Inflammatory macrophage treated with lipopolysaccharide for 1 hour (primary cell): ENCODE measurements at places on chromosomes 7 and 10.

DNA sequence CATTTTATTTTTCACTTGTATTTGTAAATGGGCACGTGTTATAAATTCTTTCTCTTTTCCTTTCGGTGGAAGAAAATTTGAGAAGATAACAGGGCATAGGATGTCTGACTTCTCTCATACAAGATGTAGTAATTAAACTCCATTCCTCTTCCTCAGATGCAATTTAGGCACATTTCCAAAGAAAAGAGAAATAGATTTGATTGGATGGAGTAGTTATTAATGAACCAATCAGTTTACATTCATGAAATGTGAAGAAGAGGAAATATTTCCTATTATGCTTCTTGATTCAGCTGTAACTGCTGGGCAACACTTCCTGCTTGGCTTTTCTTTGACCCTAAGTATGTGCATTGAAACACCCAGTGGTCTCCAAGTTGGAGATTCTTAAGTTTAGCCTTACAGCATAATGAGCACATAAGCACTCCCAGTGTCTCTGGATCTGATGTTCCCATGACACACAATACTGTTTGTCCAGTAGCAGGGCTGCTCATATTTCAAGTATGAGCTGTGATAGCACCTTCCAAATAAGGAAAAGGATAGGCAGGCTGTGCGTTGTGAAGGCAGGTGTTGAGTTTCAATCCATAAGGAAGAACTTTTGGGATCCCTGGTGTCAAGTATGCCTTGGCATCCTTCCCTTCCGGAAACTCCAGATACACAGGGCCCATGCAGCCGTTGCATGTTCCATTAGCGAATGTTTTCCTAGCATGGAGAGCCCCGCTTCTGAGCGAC, 33.4 kb upstream of the COBL start:
- no peak for DNase-seq

- DNase-seq = no peak
Measured at GRCh38 chr7:673681-674453, 52.6 kb upstream of the DNAAF5 start.

- DNase-seq = no peak
Measured at GRCh38 chr7:94288096-94288495, 106.6 kb upstream of the COL1A2 start.

DNA sequence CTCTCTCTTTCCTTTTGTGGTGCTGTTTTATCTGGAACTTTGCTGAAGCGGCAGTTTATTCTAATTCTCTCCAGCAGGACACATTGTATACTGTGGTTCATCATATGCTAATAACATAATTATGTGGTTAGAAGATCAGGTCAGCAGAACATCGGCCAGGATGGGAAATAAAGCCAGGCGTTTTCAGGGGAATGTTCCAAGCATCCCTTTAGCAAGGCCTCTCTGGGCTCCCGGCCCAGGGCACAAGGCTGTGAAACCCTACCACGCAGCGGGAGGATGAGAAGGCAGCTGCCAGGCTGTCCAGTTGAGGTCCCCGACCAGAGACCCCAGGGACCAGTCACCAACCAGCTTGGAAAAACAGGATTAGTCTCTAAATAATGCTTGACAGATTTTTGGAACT, 112.2 kb upstream of the GALNT17 start:
- no peak for DNase-seq

GRCh38 chr7:85102813-85103350, 84.0 kb downstream of the SEMA3D start:
- no peak for DNase-seq

- DNase-seq = peak; percentile 88
Measured at GRCh38 chr7:20220921-20221547, 3.9 kb upstream of the MACC1 start.

DNA sequence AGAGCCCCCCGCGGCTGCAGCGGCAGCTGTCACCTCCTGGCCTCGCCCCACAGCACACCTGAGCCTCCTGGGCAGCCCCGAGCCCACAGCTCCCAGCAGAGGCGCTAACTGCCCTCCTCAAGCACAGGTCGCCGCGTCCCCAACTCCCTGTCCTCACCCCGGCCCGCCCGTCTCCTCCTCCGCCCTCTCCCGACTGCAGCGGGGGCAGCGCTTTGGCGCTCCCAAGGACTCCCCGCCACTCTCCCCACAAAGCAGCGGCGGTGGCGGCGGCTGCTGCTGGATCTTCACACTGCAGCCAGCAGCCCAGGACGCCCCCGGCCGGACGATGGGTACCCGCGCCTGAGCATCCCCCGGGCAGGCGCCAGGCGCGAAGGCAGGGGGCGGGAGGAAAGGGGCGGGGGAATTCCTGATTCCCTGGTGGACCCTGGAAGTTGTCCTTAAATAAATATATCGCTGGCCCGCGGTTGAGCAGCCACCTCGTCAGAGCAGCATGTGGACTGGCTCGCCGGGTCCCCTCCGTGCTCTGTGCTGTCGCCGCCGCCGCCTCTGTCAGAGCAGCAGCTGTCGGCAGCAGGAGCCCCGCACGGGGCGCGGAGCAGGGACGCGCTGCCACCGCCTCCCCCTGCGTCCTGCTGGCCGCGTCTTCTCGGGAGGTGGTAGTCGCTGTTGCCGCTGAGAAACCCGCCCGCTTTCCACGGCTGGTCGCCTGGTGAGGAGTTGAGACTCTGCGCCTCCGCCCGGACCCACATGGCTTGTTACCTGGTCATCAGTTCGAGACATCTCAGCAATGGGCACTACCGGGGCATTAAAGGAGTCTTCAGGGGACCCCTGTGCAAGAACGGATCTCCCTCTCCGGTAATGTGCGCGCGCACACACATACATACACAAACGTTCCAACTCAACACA, at the start of gene ZNF804B:
Gene ZNF804B, plus strand, starts transcription at position 471 of the 906 bp plus-strand sequence. Its CDS starts 277 bp downstream, at position 748.
- no peak for DNase-seq

- DNase-seq = no peak
Measured at GRCh38 chr10:111175787-111176186, 99.0 kb downstream of the ADRA2A start.

GRCh38 chr10:65891073-65891981, 1034.5 kb upstream of the LRRTM3 start:
- no peak for DNase-seq

- DNase-seq = peak; percentile 37
Measured at GRCh38 chr7:150986099-150986512, 4.7 kb upstream of the NOS3 start.

DNA sequence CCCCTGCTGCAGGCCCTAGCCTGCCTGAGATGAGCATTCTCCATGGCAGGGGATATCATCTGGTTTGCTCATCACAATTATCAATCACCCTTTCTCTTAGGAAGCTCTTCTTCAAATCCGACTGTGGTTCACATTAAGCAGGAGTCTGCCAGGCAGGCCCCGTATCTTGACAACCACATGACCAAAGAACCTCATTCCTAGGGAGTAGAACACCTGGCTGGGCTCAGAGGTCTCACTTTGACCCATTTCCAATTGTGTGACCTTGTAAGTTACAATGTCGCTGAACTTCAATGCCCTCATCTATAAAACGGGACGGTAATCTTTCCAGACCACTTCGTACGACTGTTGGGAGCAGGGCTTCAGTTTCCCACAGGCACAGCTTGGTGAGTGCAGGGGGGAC, 156.4 kb upstream of the PCBD1 start:
- DNase-seq = no peak

DNA sequence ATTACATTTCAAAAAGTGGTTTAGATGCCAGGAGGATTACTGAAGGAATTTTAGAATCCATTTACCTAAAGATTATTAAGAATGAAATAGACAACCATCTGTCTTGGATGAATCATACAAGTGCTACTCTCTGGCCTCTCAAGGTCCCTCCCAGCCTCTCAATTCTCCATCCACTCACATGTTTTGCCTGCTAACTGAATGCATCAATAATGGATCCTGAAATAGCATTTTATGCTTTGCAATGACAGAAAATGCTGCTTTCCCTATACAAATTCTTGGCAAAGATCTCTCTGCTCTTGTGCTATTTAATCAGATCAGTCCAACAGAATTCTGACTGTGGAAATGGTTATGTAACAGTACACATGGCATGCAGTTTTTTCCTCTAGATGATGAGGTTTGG, 68.1 kb downstream of the HBP1 start:
- DNase-seq = no peak
